ENCODE measurements at places on chromosomes 1 and 21.

- no peak for DNase-seq
Observed at GRCh38 chr1:17622823-17623222, 83.3 kb downstream of the ARHGEF10L start.

GRCh38 chr1:156691191-156691590 is 14.0 kb upstream of the NES start:
- no peak for DNase-seq

- no peak for DNase-seq
Observed at GRCh38 chr1:226624526-226624925, 76.0 kb downstream of the STUM start.

- DNase-seq: no peak
Observed at GRCh38 chr1:54979327-54979891, 1.0 kb upstream of the TMEM61 start.

GRCh38 chr1:39130325-39130724 is 74.2 kb upstream of the MACF1 start:
- DNase-seq: peak; percentile 48

DNA sequence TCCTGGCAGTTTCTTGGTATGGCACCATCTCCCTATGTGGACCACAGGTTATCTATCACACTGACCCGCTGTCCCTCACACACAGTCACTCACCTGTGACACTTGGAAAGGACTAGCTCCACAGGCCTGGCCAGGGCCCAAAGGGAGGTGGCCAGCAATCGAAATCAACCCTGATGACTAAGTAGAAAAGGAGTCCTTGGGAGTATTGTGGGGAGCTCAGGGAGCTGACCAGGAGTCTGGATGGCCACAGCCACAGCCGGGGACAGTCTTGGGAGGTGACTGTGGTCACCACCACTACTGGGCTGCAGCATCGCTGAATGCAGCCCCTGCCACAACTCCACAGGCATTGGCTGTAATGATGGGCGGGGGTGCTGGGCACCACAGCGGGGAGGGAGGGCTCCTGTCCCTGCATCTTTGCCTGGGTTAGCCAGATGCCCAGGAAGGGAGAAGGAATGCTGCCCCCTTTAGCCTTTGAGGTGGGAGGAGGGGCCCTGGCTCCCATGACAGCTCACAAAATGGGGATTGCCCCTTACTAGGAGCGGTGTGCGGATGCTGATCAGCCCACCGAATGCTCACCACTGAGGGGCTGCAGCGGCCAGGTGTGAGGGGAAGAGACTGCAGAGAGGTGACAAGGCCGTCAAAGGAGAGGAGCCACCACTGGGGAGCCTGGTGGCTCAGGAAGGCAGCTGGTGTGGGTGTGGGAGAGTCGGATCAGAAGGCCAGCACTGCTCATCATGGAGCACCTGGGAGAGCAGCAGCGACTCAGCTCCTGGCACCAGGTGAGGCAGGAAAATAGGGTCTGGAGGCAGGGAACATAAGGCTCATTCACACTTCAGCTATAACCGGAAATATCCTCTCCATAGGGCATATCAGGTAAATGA is 61.3 kb downstream of the H3-3A start:
- DNase-seq: no peak

GRCh38 chr1:197515421-197515820 is 247.4 kb downstream of the CRB1 start:
- DNase-seq: no peak

- DNase-seq: no peak
Observed at GRCh38 chr1:160844447-160845232, 18.0 kb downstream of the CD244 start.

DNA sequence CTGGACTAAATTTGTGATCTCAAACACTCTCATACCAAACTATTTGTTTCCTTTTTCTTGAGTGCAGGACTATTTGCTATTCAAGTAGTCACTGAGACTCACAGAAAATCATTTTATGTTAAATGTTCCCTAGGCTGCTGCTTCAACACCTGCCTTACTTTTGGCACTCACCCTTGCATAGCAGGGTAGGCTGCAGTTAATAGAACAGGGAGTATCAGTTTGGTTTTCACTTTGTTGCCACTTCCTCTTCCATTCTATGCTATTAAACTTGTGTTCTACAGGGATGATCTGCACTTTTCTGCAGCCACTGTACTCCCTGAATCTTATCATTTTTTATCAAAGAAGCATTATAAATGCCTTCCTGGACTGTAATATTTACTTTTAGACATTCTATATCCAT is 148.7 kb upstream of the PRMT6 start:
- no peak for DNase-seq

GRCh38 chr1:99305626-99306025 is 41.3 kb downstream of the PLPPR4 start:
- peak; percentile 16 for DNase-seq

DNA sequence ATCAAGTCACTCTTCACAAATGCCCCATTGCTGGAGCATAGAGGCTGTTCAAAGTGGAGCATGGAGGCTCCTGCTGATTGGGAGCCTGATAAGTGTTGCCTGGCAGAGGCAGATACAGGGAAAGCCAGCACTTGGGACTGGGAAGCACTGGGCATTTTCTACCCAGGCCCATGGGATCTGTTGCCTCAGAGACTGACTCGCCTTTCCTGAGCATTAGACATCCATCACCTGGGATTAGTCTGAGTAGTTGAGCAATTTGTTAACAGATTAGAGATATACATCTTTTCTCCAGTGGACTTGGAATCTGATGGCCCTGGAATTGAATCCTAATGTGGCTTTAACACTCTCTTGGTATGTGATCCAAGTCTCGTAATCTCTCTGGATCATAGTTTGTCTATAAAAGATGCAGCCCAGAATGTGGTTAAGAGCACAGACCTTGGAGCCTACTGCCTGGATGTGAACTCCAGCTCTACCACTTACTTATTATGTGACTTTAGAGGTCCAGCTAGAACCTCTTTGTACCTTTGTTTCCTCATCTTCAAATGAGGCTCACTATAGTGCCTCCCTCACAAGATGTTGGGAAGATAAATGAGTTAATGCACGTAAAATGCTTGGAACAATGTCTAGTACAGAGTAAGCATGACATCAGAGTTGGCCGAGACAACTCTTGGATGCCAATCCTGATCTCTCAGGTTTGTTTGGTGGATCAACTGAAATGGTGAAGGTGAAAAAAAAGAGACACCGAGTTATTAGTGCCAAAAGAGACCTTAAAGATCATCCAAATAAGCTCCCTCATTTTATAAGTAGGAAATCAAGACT is 38.3 kb upstream of the NRDC start:
- DNase-seq: no peak

DNA sequence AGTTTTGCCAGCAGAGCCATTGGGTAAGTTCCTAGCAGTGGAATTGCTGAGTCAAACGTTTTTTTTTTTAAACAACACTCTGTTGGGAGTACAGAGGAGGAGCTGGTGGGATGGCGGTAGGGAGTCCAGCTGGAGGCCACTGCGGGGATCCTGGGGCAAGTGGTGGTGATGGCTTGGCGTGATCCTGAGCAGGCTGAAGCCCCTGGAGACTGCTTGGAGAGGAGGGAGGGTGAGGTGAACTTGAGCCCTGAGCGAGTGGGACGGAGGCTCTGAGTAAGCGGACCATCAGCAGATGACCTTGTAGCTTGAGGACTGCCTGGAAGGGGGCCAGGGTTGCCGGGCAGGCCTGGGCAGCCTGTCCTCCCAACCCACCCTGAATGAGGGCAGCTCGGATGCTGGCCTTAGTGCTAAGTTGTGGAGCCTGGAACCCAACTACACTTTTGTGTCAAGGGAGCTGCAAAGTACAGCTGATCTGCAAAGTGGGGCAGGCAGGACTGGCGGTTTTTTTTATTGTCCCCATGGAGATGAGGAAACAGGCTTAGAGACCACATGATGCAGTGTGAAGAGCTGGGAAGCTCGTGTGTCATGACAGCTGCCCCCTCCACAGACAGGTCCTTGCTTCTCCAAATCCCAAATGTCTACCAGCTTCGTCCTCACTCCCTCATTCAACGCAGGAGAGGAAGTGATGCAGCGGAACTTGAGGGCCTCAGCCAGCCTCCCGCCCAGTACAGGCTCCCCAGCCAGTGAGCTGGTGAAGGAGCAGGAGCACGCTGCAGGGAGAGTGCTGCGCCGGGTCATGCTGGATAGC is 20.2 kb downstream of the MRPL37 start:
- DNase-seq: no peak

DNA sequence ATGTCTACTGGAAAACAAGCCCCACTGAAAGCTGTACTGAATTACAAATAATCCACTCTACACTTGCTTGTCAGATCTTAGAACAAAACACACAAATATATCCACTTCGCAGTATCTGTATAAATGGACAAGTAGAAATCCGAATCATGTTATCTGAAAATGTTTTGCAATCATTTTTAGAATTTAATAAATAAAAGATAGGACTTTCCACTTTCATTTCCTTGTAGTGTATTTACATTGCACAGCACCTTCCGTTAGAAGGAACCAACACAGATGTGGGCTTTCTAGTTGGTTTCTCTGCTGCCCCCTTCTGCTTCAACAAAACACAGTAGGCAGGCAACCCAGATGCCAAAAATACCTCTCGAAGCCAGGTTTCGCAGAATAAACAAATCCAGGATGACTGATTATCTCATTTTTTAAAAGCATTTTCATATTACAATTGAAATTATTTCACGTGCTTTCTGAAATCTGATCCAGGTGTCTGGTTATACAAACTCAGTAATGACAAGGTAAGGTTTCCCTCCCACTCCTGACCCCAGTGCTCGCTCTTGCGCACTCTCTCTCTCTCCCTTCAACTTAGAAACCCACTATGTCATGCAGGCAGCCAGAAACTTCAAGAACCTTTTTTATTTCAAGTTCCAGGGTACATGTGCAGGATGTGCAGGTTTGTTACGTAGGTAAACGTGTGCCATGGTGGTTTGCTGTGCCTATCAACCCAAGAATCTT is 389.9 kb downstream of the SMYD3 start:
- DNase-seq: peak; percentile 53

DNA sequence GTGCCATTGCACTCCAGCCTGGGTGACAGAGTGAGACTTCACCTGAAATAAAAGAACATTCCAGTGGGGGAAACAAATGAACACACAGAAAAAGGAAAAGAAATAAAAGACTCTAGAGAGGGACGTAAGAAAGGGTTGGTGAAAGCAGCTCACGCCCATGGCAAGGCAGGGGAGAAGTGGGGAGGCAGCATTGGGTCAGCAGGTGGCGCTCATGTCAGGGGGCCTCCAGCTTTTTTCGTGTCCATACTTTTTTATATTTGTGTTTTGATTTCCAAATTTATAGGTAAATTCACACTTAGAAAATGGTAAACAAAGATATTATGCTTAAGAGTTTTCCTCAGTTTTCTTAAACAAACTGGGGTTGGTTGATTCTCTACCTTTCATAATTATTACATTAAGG is 45.5 kb downstream of the VPS13D start:
- DNase-seq: peak; percentile 62

GRCh38 chr1:204046346-204046745 is 26.6 kb upstream of the SOX13 start:
- DNase-seq: no peak

GRCh38 chr21:35159881-35160280 is 110.8 kb upstream of the RUNX1 start:
- peak; percentile 42 for DNase-seq

- no peak for DNase-seq
Observed at GRCh38 chr1:30299393-30299792, 424.0 kb downstream of the MATN1 start.

GRCh38 chr1:55588309-55588708 is 373.1 kb upstream of the USP24 start:
- no peak for DNase-seq

DNA sequence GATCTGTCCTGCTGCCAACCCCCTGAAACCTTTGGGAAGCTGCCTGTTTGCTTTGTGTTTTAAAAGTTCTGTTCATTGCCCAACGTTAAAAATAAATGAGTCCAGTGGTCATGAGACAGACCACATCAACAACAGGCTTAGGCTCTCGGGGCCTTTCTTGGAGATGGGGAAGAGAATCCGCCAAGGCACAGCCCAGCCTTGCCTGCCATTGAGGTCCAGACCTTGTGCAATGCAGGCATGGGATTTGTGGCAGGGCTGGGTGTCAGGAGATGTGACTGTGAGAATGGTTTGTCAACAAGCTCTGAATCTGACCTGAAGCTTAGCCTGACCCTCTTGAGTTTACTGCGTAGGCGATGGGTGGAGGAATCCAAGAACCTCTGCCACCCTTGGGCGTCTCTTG is 4.2 kb downstream of the SPSB1 start:
- no peak for DNase-seq

DNA sequence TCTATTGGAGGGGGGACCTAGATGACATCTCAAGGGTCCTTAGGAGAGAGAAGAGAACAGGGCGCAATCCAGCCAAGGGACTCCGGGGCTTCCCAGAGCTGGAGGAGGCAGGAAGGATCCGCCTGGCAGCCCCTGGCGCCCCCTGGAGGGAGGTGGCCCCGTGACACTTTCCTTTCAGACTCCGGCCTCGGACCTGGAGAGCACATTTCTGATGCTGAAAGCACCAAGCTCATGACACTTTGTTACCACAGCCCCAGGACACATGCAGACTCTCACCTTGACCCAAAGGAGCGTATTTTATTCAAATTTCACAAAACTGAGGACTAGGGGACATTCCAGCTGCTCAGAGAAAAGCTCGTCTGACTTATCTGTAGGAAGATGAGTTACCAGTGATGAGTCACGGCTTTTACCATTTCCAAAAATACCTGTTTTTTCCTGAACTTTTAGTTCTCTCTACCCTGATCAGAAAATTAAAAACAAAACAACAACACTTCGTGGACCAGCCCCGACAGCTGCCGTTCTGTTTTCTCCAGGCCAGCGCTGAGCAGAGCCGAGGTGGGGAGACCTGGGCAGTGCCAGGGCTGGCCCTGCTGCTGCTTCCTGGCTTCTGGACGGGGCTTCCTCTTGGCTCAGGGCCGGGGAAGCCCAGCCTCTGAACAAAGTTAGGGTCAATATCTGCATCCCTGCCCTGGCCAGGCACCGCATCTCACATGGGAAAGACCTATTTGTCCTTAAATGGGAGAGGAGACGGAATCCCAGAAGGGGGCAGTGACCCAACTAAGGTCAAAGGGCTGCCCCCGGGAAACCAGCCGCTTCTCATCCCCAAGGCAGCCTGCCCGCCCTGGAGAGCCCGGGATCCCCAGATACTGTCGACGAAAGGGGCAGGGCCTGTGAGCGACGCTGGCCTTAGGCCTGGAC is 21.6 kb upstream of the POFUT2 start:
- peak; percentile 69 for DNase-seq

GRCh38 chr1:67832737-67833601 is at the start of gene GNG12:
Gene GNG12 (minus strand): TSS chr1:67833467. CDS start chr1:67707686, 125,781 bp downstream.
- peak; percentile 90 for DNase-seq
